Urothelium cell line (cell line): ENCODE measurements at places on chromosomes 12 and 14.

DNA sequence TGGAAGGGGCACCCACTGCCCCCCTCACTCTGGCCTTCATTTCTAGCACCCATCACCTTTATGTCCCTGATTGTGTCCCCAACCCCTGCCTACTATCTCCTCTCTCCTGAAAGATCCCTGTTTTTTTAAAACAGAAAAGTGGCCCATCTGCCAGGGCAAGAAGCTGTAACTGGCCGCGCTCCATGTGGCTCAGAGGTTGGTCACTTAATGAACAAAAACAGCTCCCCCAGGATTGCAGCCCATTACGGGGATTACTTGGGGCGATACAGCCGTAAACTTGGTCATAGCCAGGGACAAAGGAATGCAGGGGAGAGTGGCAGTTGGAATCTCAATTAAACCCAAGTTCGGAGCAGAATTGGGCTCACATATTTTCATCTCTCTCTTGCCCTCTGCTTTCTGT is 34.8 kb upstream of the VSX2 start:
- DNase-seq = no peak

DNA sequence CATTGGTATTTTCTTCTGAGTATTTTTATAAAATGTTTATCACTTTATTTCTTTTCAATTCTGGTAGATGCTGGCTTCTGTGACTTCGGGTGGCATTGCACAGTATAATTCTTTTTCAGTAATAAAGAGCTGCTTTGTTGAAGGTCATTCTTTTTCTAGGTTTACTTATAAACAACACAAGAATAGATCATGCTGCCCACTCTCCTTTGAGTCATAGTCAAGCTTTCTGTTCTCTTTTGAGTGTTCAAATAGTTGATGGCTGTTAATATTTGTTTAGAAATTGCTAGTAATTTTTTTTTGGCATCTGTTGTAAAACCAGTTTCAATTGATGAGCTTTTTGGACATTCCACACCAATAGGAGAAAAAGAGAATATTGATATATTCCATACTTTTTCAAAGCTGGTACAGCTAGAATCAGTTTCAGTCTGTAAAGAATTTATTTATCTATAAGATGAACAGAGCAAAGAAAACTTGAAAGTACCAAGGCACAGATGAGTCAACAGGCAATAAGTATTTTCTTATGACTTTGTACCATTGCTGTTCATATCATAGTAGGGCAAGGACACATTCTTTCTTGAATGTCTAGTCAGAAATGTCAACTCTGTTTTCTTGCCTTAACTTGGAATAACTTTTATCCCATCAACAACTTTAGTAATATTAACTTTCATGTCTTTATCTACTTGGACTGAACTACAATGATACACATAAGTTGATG is 513.0 kb upstream of the SEL1L start:
- no peak for DNase-seq

- DNase-seq = no peak
Measured at GRCh38 chr14:90692061-90692460, 124.2 kb downstream of the TTC7B start.

GRCh38 chr14:40197344-40197743 is 765.1 kb upstream of the FBXO33 start:
- no peak for DNase-seq

DNA sequence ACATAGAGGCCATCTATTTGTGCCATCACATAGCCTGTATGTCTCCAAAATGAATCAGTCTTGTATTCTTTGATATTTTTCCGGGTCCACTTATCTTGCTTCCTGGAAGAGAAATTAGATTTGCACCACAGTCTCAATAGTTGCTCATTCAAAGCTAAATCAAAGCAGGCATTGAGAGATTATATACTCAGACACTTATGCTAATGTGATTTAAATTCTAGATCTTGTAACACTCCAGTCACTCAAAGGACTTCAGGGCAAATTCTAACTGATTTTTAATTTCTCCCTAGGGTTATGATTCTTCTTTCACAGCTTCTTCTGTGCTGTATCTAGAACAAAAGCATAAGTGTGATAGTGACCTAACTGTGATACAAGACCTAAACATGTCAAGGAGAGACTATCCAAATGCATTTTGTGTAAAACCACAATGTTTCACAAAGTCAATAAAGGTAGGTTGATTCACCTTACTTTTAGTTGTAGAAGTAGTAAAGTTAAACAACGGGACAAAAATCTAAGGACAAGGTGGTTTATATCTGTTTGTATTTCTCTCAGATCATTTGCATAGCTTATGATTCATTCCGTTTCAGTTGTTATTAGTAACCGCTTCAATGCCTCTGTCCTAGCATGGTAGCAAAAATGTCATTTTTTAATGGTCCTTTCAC is 26.8 kb downstream of the PLBD1 start:
- DNase-seq = no peak

GRCh38 chr12:88684610-88685009 is 104.3 kb upstream of the KITLG start:
- no peak for DNase-seq

- DNase-seq = no peak
Measured at GRCh38 chr14:65650826-65651225, 238.3 kb downstream of the FUT8 start.

GRCh38 chr14:76720382-76720813 is 40.9 kb upstream of the VASH1 start:
- DNase-seq = peak; percentile 85

DNA sequence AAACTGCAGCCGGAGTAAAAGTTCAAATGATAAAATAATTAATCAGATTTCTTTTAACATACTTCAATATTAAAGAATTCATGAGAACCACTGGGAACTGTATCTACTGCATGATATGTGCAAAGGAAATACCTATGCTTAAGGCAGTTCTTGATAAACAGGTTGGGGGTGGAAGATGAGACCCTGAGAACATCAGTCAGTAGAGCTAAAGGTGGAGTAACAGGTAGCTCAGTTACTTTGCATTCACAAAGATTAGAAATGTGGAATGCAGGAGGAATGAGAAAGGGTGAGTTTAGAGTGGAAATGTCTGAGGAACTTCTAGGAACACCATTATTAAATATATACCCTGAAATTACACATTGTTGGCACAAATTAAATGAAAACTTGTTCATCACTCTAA is 78.6 kb downstream of the COX16 start:
- no peak for DNase-seq

- DNase-seq = no peak
Measured at GRCh38 chr12:93609281-93610192, 37.1 kb downstream of the SOCS2 start.

GRCh38 chr14:38158468-38158867 is 49.2 kb upstream of the SSTR1 start:
- no peak for DNase-seq

DNA sequence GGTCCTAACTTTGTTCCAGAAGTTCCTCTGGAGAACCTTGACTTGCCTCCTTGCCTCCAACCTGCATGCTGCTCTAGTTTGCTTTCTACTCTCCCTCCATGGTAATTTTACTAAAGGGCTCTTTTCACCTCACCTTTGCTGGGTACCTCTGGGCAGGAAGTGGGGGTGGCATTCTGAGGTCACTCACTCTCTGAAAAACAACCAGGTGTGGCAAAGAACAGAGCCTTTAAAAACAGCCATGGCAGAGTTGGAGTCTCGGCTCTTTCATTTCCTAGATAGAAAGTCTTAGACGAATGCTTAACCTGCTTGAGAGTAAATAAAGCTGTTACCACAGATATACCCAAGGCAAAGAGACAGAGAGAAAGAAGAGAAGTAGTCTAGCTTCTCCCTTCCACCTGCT is 827.9 kb downstream of the BCL11B start:
- DNase-seq = no peak

- peak; percentile 81 for DNase-seq
Measured at GRCh38 chr14:55802986-55803872, 223.2 kb downstream of the KTN1 start.

GRCh38 chr12:14394317-14395073 is 29.0 kb downstream of the ATF7IP start:
- DNase-seq = peak; percentile 44

DNA sequence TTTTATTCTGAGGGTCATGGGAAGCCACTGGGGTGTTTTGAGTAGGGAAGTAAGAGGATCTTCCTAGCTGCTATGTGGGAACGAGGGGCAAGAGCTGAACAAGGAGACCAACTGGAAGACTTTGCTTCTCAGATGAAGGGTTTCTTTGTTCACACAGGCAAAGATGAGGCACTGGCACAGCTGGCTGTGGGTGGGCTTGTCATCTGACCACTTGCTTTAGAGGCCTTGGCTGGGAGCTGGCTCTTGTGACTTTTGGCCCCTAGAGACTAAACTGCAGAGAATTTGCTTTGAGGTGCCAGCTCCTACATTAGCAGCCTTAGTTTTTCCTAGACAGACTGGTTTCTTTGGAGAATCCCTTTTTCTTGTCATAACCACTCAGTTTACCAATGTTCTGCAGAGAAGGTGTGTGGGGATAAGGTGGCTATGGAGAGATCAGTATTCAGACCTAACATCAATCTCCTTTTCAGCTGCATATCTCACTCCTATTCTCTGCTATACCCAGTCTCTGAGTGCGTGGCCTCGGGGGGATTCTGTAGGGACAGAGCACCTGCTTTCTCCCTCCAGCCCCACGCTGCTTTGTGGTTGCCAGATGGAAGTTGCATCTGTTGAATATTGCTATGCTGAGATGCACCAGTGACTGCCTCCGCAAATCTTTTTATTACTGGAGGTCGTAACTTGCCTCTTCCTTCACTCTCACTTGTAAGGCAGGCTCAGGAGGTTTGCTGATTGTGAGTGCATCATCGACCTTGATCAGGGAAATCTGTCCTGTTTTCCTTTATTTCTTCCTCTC is 12.7 kb downstream of the PPP2R5C start:
- no peak for DNase-seq

GRCh38 chr14:23094666-23095195 is at the start of gene ACIN1:
TSS of gene ACIN1 (minus strand) at chr14:23095136. CDS start at chr14:23095112, 24 bp downstream.
- peak; percentile 85 for DNase-seq

DNA sequence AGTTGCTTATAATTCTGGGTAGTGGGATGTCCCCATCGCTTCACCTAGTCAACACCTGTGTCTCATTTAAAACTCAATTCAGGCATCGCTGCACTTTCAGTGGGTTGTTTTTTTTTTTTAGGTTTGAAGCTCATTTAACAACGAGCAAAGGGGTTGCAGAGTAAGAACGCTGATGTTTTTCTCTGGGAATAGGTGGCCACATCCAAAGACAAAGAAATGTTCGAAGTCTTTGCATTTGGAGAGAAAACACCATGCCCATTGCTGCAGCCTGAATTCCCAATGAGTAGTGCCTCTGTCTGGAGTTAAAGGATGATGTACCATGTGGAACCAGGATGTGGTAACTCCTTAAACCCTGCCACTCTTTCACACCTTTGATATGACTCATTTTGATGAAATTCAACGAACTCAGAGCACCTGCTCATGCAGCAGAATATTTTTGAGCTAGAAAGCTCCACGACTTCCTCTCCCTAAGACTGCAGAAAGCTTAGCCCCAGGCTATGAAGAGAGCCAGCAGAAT is 35.1 kb upstream of the BATF start:
- peak; percentile 78 for DNase-seq

DNA sequence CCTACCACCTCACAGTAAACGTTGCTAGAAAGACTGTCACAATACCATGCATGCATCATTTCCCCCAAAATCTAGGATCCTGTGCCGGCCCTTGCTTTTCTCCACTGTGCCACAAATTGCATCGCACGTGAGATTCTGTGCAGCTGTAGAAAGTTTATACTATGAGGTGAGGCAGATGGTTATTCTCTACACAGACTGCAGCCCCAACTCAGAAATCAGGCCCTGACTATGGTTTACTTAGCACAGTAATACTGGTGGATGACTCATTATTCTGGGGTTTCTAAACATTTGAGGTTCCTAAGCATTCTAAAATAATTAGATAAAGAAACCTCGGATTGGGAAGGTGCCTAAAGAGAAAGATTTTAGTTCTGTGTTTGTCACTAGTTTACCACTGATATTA is 163.8 kb upstream of the CCDC198 start:
- no peak for DNase-seq

DNA sequence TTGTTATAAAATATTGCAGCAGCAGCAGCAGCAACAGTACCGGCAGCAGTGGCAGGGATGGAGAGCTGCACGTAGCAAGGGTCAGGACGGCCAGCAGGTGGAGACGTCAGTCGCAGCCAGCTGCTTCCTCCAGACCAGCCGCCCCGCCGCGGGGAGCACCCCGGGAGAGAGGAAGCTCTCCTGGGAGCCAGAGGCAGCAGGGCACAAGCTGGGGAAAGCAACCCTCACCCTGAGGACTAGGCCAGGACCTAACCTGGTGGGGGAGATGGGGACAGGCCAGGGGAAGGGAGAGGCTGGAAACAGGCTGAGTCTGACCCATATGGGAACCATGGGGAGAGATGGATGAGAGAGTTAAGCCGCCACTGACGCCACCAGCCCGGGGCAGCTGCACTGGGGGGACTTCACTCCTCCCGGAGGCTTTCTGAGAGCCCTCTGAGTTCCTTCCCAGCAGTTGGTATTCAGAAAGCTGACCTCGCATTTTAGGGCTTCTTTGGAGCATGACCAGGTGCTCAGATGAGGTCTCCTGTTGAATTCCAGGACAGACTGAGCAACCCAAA is 56.3 kb downstream of the SPTB start:
- peak; percentile 98 for DNase-seq

- no peak for DNase-seq
Measured at GRCh38 chr14:22024137-22024536, 350.5 kb upstream of the OR4E1 start.

GRCh38 chr12:111170543-111170942 is 198.4 kb downstream of the PHETA1 start:
- DNase-seq = no peak

- DNase-seq = no peak
Measured at GRCh38 chr14:66444271-66444927, 41.8 kb upstream of the CCDC196 start.

DNA sequence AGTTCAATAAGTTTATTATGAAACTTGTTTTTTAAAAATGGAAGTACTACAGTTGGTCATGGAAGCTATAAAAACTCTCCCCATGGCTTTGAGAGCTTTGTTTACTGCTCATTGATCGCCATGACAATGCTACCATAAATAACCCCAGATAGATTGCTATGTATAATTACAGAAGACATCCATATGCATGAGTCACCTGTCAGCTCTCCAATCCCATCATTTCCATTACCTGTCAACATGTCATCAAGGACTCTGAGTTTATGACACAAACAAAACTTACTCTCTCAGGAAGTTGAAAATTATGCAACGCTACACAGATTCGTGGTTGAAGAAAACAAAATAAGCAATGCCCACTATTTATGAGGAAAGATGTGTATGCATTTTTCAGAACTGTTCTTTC is 144.4 kb downstream of the SEC23A start:
- DNase-seq = no peak

- no peak for DNase-seq
Measured at GRCh38 chr12:65362234-65363031, 84.0 kb downstream of the MSRB3 start.

- no peak for DNase-seq
Measured at GRCh38 chr12:93370947-93371346, 6.8 kb upstream of the NUDT4 start.

GRCh38 chr12:123744836-123745235 is 17.3 kb upstream of the DNAH10 start:
- peak; percentile 26 for DNase-seq

- peak; percentile 69 for DNase-seq
Measured at GRCh38 chr14:68181519-68182326, 362.1 kb downstream of the RAD51B start.

DNA sequence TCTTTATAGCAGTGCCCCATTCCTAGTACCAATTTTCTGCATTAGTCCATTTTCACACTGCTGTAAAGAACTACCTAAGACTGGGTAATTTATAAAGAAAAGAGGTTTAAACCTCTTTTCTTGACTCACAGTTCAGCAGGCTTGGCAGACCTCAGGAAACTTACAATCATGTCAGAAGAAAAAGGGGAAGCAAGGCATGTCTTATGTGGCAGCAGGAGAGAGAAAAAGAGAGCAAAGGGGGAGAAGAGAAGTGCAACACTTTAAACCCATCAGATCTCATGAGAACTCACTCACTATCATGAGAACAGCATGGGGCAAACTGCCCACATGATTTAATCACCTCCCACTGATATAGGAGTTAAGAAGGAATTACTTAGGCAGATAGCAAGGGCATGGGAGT is 101.6 kb upstream of the PLEKHG7 start:
- no peak for DNase-seq
